ENCODE measurements at places on chromosomes 3 and 15. TPM values are rescaled to one million over a fixed set of nuclear protein-coding genes. Genes with fewer than 3 reads are reported as not detected.

NLGN1 gene
- 2.4 TPM for total RNA-seq

GRCh38 chr3:120062474-120062873 is 31.8 kb downstream of the GSK3B start:
- no peaks in the 10 kb centered on the region for H3K36me3 ChIP-seq
- no peak overlapping the region for H3K27ac ChIP-seq
- no peaks in the 10 kb centered on the region for H3K27me3 ChIP-seq
- no peak for DNase-seq
- H3K4me3 ChIP-seq, result no peak overlapping the region

DNA sequence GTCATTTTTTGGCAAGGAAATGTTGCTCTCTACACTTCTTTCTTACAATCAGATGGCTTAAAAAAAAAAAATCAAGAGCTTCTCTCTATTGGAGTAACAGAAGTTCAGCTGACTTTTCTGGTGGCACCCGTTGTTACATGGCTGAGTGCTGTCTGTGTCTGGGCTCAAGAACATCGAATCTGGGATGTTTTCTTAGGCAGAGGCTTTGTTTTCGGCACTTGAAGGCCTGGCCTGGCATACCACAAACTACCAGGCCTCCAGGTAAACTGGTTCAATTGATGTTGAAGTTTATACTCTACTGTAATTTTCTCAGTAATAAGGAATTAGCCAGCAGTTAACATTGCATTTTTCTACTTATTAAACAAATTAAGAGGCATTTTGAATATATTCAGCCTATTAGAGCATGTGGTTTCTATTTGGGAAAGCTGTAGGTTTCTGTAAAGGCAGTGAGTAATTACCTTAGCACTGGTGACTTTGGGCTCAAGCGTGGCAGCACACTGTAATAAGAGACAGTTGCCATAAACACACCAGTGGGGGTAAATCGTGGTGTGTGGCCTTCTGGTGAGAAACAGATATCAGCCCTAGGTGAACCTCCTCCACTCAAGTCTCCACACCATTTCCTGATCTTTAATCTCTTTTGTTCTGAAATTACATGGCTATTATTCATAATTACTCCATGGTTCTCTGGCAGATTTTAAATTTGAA is 544.7 kb downstream of the MECOM start:
- no peak overlapping the region for H3K4me3 ChIP-seq
- H3K27ac ChIP-seq, result no peak overlapping the region
- H3K27me3 ChIP-seq, result no peaks in the 10 kb centered on the region
- peaks cover 6% of the 10 kb centered on the region for H3K4me1 ChIP-seq
- DNase-seq, result peak; percentile 60

DNA sequence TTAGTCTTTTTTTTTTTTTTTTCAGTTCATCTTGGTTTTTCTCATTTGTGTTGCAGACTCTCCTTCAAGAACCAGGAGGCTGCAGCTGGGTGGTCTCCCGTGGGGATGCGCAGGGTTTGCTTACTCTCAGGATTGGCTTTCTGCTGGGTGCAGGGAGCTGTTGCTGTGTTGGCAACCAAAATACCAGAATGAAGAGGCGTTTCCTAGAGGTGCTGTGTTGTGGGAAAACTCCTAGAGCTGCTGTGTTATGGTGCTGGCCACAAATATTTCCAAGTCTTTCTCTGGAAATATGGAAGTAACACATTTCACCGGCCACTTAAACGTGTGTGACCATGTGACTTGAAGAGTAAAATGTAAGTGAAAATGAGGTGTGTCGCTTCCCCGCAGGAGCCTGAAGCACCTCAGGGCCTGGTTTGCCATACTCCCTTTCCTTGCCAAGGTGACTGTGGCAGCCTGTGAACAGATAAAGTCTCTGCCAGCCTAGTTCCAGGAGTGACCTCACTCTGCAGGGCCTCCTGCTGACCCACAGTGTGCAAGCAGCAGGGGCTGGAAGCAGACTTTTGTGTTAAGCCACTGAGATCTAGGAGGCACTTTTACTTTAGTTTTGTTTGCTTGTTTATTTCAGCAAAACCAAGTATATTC is 258.9 kb downstream of the ADAMTS17 start:
- H3K36me3 ChIP-seq, result no peaks in the 10 kb centered on the region
- no peak overlapping the region for H3K4me3 ChIP-seq
- no peaks in the 10 kb centered on the region for H3K27me3 ChIP-seq
- peaks cover 4% of the 10 kb centered on the region for H3K4me1 ChIP-seq
- DNase-seq, result no peak

OSTN gene
- not detected for total RNA-seq

GRCh38 chr3:65939801-65940246 is 98.9 kb downstream of the MAGI1 start:
- DNase-seq, result peak; percentile 66
- no peak overlapping the region for H3K4me3 ChIP-seq
- H3K27ac ChIP-seq, result peak overlapping the region; percentile 30
- no peaks in the 10 kb centered on the region for H3K36me3 ChIP-seq
- peaks cover 30% of the 10 kb centered on the region for H3K4me1 ChIP-seq
- no peaks in the 10 kb centered on the region for H3K27me3 ChIP-seq

GRCh38 chr3:133055339-133055738 is 17.1 kb downstream of the TMEM108 start:
- H3K27me3 ChIP-seq, result no peaks in the 10 kb centered on the region
- H3K4me1 ChIP-seq, result no peaks in the 10 kb centered on the region
- no peak for DNase-seq
- H3K4me3 ChIP-seq, result no peak overlapping the region
- no peaks in the 10 kb centered on the region for H3K36me3 ChIP-seq

GOLGA8K gene
- total RNA-seq, result 3.5 TPM

DNA sequence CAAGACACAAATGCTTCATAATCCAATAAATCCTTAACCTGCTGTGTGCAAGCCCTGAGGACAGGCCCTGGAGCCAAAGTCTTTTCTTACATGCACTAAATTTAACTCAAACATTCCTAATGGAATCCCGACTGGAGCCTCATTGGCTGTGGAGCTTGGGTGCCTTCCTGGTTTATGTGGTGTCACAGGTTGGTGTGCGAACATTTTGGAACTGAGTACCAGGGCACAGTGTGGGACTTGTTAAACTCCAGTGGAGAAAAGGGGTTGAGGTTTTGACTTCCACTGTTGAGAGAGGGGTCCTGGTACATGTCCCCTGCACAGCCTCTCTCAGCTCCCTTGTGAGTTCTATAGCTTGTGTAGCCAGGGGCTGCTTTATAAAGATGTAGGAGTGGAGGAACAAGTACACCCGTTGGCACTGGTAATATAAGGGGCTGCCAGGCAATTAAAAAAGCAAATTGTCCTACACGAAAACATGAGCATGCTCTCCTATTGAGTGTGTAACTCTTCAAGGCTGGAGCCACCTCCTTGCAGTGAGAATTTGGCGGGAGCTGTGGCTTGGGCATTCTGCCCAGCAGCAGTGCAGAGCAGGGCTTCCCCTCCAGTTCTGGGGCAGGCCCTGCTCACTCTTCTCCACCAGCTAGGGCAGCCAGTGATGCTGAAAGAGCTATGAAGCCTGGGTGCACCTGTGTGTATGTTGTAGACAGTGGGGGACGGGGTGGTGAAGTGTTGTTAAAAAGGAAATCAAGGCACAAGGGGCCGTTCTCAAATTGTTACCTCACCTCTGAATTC is 218.1 kb downstream of the CLSTN2 start:
- no peaks in the 10 kb centered on the region for H3K27me3 ChIP-seq
- H3K36me3 ChIP-seq, result no peaks in the 10 kb centered on the region
- peak; percentile 92 for DNase-seq
- peaks cover 31% of the 10 kb centered on the region for H3K4me1 ChIP-seq
- no peak overlapping the region for H3K4me3 ChIP-seq

Data from thyroid gland (tissue), 4 donors.